HT-29 (cell line): ENCODE measurements at places on chromosomes 4 and X. TPM values are rescaled to one million over a fixed set of nuclear protein-coding genes. Genes with fewer than 3 reads are reported as not detected.

The AMOT gene
- 0.13 and 0.25 TPM in 2 replicates for total RNA-seq

The UGT2B10 gene
- total RNA-seq = 0.25 TPM in 1 of 2 replicates, not detected in the other

The WNK3 gene
- not detected in 2 replicates for total RNA-seq

The RASGEF1B gene
- 3.5 and 6.3 TPM in 2 replicates for total RNA-seq

The CSAG1 gene
- total RNA-seq = 1.1 and 5.7 TPM in 2 replicates

The TLR3 gene
- total RNA-seq = 1.9 and 2.3 TPM in 2 replicates

GRCh38 chr4:31575504-31575903 lies 855.3 kb downstream of the PCDH7 start:
- DNase-seq = no peak

DNA sequence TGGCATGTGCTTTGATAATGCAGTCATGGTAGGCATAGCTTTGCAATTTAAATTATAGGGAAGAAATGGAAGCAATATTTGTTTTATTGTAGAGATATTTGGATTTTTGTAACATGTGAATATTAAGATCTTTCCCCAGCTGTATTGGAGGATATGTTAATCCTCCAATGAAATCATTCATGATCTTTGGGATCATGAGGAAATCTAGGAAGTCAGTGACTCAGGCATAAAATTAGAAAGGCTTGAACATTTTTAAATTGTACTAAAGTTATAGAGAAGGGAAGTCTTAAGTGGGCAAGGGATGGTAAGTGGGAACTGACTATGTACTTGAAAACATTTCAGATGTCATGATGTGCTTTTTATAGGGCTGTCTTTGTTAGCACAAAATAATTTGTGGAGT lies 46.8 kb downstream of the FIP1L1 start:
- DNase-seq = no peak

DNA sequence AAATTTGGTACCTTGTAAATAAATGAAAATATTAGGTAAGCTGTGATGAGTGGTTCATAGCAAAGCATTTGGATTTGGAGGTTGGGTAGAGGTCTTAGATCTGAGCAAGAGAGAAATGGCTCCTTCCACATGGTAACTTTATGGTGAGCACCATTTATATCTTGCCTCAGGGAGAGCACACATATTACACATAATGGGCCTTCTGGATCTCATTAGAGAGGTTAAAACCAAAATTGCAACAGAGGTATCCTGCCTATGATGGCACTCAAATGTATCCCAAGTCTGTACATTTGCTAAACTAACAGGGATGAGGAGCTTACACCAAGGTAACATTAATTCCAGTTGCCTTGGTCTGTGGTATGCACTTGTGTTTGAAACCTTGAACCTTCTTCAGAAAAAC lies 87.1 kb upstream of the PUDP start:
- DNase-seq = no peak

GRCh38 chr4:67332627-67333026 lies 212.7 kb downstream of the CENPC start:
- peak; percentile 49 for DNase-seq

- DNase-seq = no peak
Measured at GRCh38 chr4:55980725-55981124, 32.0 kb downstream of the CEP135 start.

GRCh38 chr4:140344101-140344500 lies 29.3 kb upstream of the SCOC start:
- no peak for DNase-seq

- DNase-seq = no peak
Measured at GRCh38 chrX:39928704-39929378, 168.9 kb downstream of the BCOR start.

DNA sequence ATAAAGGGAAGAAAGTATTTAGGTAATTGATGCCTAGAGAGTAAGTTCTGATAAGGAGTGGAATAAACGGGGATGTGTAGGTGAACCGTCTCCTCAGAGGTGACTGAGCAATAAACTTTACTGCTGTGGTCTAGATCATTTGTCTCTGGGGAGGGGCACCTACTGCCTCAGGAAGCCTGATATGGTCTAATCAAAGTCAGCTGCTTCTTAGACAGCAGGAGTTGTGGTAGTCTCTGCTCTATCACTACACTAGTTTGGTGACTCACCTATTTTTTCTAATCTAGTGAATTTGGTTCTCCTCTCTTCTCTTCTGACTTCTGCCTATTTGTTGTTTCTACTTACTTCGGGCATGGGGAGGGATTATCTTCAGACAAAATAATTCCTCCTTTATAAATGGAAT lies 95.1 kb upstream of the STIM2 start:
- DNase-seq = no peak

GRCh38 chr4:175944126-175944910 lies 121.3 kb upstream of the WDR17 start:
- DNase-seq = no peak

- DNase-seq = peak; percentile 43
Measured at GRCh38 chrX:25523574-25524540, 508.1 kb upstream of the ARX start.

DNA sequence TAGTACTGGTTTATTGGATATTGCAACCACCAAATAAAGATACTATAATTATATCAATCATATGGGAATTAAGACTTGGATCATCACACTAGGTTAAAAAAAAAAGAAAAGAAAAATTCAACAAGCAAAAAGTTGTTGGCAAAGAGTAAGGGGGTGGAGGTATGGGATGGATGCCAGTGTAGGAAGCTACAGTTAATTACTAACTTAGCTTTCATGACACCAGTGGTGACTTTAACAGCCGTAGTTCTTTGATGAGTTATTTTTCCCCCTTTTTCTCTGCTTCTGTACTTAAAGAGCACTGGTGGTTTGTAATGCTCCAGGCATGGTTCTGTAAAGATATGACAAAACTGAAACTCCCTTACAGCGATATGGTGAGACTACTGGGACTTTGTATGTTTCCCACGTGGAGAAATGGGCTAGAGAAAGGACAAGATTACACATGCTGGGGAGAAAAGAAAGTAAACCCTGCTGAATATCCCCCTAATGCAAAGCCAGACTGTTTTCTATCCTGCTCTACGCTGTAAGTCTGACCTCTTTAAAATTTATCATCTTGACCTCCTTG lies 210.8 kb downstream of the SPOCK3 start:
- no peak for DNase-seq

GRCh38 chrX:15988661-15989603 lies 134.3 kb upstream of the AP1S2 start:
- no peak for DNase-seq

DNA sequence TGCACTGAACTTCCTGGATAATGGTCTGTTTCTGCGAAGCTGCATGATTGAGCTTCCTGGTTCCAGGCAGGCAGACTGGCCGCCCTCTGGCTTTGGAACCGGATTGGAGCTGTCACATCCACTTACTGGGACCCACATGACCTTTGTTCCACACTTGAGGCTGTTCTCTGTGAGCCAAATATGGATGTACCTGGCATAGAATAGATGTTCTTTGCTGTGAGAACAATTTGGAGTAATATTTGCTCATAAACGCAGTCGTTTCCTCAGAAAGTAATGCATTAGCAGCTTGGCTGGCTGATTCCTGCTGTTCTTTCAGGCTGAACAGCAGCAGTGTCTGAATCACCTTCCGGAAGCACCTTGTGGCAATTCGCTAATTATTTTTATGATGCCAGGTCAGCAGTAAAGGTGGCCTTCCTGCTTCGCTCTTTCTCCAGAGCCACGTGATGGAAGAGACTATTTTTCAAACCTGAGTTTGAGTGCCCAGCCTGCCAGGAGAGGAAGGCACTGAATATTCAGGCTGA lies 78.1 kb upstream of the BOD1L1 start:
- DNase-seq = peak; percentile 82

DNA sequence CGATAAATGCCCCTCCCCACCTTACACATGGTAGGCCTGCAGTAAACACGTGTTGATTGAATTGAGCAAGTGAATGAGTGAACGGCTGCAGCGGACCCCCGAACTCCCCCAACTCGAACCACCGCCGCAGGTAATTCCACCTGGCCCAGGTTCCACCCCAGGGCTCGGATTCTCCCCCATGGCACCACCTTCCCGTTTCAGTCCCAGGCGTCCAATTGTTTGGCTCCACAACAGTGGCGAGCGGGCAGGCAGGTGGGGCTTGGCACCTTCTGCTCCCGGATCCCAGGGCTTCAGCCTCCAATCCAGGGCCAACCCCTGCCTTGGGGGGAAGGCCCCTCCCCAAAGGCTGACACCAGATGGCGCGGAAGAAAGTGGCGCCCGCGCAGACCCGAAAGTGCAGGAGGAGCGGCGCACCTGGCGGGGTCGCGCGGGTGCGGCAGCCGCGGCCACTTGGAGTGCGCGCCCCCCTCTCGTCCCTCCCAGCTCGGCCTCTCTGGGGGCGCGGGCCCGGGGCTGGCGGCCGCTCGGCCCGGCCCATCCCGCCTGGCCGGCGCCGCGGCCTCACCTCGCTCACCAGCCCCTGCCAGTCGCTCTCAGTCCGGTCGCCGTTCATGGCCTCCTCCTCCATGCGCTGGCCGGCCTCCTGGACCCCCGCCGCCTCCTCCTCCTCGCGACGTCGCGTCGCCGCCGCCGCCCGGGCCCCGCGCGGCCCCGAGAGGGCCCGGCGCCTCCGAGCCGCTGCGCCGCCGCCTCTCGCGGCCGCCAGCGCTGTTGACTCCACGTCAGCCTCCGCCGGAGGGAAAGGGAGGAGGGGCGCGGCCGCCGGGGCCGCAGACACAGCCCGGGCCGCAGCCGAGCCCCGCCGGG lies at the start of gene CCDC149:
Gene CCDC149 (minus strand): TSS at position 791 of the 867 bp plus-strand sequence. CDS start 178 bp downstream, at position 613.
- no peak for DNase-seq

GRCh38 chr4:119543187-119543586 lies 85.4 kb downstream of the PDE5A start:
- no peak for DNase-seq

GRCh38 chr4:182831376-182831775 lies 85.8 kb downstream of the DCTD start:
- no peak for DNase-seq

DNA sequence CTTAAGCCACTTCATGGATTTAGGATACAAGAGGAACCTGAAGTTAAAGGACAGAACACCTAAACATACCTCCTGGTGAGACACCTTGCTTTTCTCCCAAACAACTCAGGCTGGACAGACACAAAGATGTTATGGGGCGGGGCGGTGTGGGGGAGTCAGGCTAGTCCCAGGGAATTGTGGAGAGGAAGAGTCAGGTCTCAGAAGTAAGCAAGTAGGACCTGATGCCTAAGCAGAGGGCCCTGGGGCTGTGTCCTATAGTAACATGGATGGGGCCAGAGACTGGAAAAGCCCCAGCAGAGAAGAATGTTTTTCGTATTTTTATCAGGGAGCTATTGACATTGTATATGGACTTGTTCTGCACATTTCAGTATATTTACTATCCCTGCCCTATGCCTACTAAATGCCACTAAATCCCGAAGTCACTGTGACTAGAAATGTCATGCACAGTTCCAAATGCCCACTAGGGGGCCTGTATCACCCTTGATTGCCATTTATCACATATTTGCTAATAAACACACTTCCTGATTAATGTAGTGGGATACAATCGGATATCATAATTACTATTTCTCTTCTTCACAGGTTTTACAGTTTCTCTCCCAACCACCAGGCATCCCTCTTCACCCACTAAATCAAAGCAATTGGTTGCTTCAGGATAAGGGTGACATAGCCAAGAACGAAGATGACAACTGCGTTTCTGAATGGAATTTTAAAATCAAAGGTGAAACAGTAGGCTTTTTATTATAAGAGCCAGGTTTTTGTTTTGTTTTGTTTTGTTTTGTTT lies 23.8 kb upstream of the ARHGAP10 start:
- DNase-seq = peak; percentile 83

GRCh38 chr4:80615099-80615498 lies 279.6 kb downstream of the CFAP299 start:
- no peak for DNase-seq

GRCh38 chr4:152700151-152700550 lies 20.4 kb upstream of the TMEM154 start:
- DNase-seq = no peak

- peak; percentile 86 for DNase-seq
Measured at GRCh38 chrX:107204068-107204605, 2.1 kb downstream of the NUP62CL start.

DNA sequence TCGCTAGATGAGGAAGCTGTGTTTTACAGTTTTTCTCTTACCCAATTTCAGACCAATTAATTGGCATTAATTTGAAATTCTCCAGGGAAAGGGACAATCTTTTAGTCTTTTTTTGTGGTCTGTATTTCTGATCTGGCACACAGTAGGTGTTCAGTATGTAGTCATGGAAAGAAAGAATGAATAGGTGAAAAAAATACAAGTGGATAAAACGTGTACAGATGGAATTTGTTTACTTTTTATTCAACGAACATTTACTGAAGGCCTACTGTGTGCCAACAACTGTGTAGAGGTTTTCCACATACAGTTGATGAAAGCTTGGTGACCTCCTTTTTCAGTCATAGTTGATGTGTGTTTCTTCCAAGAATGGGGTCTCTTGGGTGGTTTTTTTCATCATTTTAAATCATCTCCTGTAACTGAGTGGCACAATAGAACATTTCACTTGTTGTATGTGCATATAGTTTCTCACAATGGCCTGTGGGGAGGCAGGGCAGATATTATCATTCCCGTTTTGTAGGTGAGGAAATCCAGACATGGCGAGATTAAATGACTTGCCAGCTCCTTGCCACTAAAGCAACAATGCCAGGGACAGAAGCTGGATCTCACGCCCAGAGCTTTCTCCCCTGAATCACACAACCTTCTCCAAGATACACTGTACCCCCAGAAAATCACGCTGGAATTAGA lies 102.4 kb downstream of the CEP135 start:
- DNase-seq = no peak

DNA sequence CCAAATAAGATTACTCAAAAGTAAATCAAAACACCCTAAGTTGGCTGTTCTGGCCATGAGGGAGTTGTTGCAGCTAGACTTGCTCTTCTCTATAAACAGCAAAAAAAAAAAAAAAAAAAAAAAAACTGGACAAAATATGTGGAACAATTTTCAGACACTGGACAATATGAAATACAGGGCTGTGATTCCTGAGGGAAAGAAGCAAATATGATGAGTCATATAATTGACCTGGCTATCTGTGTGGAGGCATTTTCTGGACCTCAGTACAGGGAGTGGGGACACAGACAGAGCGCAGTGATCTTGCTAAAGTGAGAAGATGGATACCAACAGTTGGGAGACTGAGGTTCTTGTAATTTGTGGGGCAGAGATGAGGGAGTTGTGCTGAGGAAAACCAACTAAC lies 192.0 kb upstream of the HAND2 start:
- DNase-seq = no peak

DNA sequence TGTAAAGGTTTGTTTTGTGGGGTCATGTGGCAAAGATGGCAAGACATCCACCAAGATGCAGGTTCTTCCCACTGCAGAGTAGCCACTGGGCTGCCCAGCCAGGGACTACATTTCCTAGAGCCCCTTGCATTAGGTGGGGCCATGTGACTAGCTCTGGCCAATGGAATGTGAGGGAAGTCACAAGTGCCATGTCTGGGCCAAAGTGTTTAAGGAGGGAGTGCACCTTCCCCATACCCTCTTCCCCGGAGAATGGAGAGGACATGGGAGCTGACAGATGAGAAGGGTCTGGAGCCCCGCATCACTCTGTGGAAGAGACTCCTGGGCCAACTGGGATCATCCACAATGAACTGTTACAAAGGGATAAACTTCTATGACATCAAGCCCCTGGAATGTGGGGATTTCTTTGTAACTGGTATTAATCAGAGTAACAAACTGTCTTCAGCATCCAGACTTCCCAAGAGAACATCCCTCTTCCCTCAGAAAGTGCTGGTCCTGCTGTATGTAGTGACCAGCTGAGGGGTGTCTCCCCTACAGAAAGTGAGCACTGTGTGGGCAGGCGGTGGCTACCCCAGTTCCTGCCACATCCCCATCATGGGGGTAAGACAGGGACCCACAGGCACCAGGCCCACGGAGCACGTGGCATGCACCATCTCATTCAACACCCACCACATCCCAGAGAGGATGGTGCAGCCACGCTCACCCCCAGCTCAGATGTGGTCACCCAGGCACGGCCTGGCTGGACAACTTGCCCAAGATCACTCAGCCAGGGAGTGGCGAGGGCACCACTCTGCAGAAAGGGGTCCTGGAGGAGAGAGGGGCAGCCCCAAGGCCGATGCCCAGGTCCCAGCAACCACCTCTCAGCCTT lies 10.9 kb downstream of the PPP2R2C start:
- no peak for DNase-seq
